KBM-7 (cell line): ENCODE measurements at places on chromosomes 12 and 14.
A peak's percentile ranks its signal among the peaks of the same experiment; 100 is the strongest.

DNA sequence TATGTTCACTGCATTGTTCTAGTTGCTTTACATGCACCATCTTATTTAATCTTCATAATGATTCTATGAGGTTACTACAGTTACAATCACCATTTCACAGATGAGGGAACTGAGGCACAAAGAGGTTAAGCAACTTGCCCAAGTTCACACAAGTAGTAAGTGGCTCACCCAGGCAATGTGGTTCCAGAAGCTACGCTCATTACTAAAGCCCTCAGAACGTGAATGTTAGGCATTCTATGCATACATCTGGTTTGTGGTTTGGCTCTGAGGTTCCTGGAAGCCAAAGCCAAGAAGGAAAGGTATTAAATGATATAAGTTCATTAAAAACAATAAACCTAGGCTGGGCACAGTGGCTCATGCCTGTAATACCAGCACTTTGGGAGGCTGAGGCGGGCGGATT is 14.4 kb upstream of the VRTN start:
- DNase-seq: no peak

DNA sequence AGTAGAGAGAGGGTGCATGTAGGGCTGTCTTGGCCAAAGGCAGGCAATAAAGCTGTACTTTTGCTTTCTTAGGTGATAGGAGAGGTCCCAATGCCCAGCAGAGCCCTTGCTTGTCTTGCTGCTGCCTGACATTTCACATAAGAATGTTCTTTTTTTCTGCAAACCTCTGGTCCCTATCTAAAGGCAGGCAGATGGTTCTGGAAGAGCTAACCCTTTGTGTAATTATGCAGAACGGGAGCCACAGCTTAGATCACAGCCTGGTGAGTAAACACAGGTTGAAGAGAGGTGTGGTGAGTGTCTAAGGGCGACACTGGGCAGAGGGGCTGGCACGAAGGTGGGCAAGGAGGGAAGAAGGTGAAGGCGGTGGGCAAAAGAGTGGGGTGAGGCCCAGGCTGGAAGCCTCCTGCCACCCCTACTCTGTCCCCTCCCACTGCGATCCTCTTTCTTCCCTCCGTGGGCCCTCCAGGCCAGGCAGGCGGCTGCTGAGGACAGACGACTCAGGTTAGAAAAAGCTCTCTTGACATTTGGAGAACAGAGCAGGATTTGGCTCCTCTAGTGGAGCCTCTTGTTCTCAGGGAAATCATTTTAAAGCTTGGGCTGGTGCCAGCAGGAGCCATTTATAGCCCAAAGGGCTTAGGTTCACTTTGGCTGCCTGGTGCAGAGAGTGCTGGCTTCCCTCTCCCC is 42.8 kb downstream of the PRMT8 start:
- no peak for DNase-seq

DNA sequence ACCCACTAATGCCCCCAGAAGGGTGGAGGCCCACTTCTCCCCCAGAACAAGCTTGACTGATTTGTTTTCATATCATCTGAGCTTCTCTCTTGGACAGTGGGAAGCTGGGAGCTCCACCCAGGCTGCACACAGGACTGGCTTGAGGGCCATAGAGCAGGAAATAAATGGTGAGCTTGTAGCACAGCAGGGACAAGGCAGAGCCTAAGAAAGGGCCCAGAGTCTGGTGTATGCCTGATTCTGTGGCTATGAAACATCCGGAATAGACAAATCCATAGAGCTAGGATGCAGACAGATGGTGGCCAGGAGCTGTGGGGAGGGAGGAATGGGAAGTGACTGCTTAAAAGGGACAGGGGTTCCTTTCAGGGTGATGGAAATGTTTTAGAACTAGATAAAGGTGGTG is 79.0 kb downstream of the ARL6IP4 start:
- DNase-seq: no peak

- DNase-seq: no peak
Measured at GRCh38 chr12:131129839-131130238, 176.1 kb downstream of the ADGRD1 start.

DNA sequence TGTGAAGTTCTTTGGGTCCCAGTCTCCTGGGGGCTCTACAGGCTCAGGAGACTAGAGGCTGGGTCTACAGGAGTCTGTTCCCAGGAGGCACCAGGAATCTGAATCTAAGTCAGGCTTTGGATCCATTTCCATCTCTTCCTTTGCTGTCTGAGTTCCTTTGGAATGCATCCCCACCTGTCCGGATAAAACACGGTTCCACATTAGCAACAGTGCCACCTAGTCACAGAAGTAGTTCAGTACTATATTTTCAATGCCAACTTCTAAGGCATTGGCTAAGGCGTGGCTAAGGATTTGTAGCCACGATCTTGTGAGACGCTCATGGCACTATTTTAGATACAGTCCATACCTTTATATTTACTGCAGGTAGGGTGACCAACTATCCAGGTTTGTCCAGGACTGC is 15.1 kb downstream of the ZC2HC1C start:
- no peak for DNase-seq

DNA sequence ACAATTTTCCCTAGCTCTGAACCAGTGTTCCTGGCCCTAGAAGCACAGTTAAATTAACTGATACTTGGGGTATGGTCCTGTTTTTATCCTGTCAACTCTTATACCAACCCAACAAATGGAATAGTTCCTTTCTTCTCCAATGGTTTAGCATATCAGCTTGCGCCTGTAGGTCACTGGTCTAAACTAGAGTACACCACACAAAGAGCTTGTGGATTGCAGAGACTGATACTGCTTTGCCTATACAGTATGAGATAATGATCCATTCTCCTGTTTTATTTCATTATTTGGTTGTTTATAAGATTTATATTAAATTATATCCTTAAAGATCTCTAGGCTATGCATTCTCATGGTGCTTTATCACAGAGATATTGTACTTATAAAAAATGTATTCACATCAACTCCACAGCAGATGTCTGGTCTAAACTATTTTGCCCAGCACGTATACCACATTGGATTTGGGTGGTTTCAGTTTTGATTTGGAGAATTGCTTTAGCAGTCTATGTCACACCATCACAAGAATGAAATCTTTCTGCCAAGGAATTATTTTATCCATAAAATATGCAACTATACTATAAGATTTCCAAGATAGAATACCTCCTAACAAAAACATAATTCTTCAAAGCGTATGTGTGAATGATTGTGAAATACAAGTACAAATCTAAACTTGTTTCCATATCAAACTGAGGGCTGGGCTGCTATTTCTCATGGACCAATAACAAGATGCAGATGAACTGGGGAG is 142.1 kb downstream of the SLC16A7 start:
- no peak for DNase-seq

DNA sequence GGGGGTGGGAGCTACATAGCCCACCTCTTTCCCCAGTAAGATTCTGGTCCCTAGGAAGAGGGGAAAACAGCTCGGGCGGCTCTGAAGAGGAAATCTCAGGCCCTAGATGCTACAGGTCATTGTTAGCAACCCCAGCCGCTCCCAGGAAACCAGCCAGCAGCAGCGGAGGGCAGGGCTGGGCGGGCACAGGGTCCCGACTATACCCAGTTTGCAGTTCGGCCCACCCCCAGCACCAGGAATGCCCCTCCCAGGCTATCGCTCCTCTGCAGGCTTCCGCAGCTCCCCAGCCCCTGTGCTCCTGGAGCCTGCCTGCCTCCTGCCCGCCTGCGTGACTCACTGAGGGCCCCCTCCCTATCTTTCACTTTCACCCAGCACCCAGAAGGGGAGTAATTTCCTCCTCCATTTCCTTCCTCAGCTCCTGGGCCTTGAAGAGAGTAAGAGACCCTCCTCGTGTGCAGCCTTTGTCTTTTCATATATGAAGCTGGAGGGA is 27.2 kb upstream of the PNMA1 start:
- peak; percentile 97 for DNase-seq

- no peak for DNase-seq
Measured at GRCh38 chr14:55697414-55697861, 117.4 kb downstream of the KTN1 start.

- DNase-seq: no peak
Measured at GRCh38 chr12:124805876-124806668, 57.6 kb downstream of the SCARB1 start.
